Stomach (tissue), 19 donors: ENCODE measurements at places on chromosomes 11 and 22. TPM values are rescaled to one million over a fixed set of nuclear protein-coding genes. Genes with fewer than 3 reads are reported as not detected.

The SLC25A18 gene
- total RNA-seq = 1.2 TPM

The MUC2 gene
- total RNA-seq = 5.9 TPM

The FAM83F gene
- total RNA-seq = 17.4 TPM

The SCARF2 gene
- total RNA-seq = 0.89 TPM

The TSSK2 gene
- not detected for total RNA-seq

The FGF3 gene
- total RNA-seq = not detected

The ZP1 gene
- total RNA-seq = not detected

The SHANK2 gene
- total RNA-seq = 88.6 TPM

The TH gene
- total RNA-seq = not detected

The CHRNA10 gene
- 1.8 TPM for total RNA-seq

The ARVCF gene
- 39.7 TPM for total RNA-seq

The SOX10 gene
- total RNA-seq = 2.9 TPM

The C1QTNF5 gene
- 11.4 TPM for total RNA-seq

The KCTD14 gene
- 62.0 TPM for total RNA-seq

The SYCE3 gene
- total RNA-seq = not detected

The CARD10 gene
- total RNA-seq = 28.4 TPM

The GGTLC3 gene
- not detected for total RNA-seq

The SCGB1D2 gene
- not detected for total RNA-seq

The PIWIL4 gene
- 6.1 TPM for total RNA-seq

The RFPL2 gene
- not detected for total RNA-seq

The H19 gene
- 160 TPM for total RNA-seq

The CSNK2A3 gene
- 1.2 TPM for total RNA-seq

The MYRF gene
- 6.4 TPM for total RNA-seq

The ZNRF3 gene
- total RNA-seq = 52.7 TPM

The OR52H1 gene
- total RNA-seq = 21.0 TPM

The CD3D gene
- 16.1 TPM for total RNA-seq

The OR52A1 gene
- not detected for total RNA-seq

The ANO9 gene
- 5.7 TPM for total RNA-seq

The HORMAD2 gene
- total RNA-seq = not detected

The CALCA gene
- total RNA-seq = not detected

The PGA4 gene
- 547 TPM for total RNA-seq

The RFPL3 gene
- not detected for total RNA-seq

The AHNAK gene
- 633 TPM for total RNA-seq

The AIFM3 gene
- total RNA-seq = not detected

The EIF3M gene
- 259 TPM for total RNA-seq

The BAIAP2L2 gene
- total RNA-seq = 12.2 TPM

The UBE2L3 gene
- 23.1 TPM for total RNA-seq

The ASPHD2 gene
- 6.1 TPM for total RNA-seq

The CLMP gene
- total RNA-seq = 46.7 TPM

The DRD2 gene
- total RNA-seq = not detected
